ENCODE measurements at places on chromosomes 12 and 14.
A peak's percentile ranks its signal among the peaks of the same experiment; 100 is the strongest.

DNA sequence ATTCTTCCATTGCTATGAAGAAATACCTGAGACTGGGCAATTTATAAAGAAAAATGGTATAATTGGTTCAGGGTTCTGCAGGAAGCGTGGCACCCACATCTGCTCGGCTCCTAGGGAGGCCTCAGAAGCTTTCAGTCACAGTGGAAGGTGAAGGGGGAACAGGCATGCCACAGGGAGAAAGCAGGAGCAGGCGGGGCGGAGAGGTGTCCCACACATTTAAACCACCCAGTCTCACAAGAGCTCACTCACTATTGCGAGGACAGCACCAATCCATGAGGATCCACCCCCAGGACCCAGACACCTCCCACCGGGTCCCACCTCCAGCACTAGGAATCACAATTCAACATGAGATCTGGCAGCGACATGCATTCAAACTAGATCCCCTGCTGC is 56.0 kb upstream of the C14orf180 start:
- DNase-seq, result no peak

- DNase-seq, result no peak
Observed at GRCh38 chr12:107042801-107043200, 50.5 kb downstream of the CRY1 start.

- no peak for DNase-seq
Observed at GRCh38 chr12:13811061-13811460, 170.3 kb downstream of the GRIN2B start.

DNA sequence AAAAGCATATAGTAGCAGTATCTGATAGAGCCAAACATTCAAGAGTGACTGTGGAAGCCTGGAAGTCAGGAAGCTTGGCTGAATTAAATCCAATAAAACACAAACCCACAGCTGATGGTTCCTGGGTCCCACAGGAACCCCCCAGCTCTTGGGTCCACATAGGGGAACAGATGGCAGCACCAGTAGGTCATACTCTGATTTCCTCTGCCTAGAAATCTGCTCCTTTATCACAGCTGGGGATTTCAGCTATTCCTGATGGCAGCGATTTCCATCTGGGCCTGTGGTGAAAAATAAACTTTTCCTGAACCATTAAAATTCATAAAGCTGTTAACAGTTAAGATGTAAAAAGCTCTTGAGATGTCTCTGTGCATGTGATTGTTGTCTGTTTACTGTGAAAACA is 202.0 kb upstream of the FRMD6 start:
- no peak for DNase-seq

- DNase-seq, result peak; percentile 82
Observed at GRCh38 chr12:57001448-57001906, 4.9 kb downstream of the ZBTB39 start.

DNA sequence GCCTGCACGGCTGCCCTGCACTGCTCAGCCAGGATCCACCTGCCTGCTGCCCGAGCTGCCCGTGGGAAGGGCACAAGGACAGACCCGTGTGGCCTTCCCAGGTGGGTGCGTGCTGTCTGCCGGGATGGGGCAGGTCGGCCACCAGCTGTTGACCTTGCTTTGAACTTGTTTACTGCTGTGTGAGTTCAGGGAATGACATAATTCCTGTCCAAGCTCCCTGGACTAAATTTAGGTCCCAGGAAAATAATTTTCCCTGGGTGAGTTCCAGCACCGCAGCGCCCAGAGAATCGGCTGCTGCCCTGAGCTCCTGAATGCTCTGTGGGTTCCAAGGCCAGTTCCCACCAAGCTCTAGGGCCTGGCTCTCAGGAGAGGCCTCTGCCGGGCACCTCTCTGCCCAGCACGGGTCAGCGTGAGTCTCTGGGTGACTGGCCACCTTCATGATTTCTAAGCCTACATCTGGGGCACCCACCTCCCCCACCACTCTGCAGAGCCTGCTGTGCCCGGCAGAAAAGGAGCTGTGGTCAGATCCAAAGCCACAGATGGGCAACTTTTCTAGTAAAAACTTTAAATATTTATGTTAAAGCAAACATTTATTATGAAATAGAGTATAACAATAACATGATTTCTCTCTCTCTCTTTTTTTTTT is 27.2 kb upstream of the MLXIP start:
- DNase-seq, result no peak

- DNase-seq, result no peak
Observed at GRCh38 chr14:54226103-54226502, 170.7 kb upstream of the CDKN3 start.

DNA sequence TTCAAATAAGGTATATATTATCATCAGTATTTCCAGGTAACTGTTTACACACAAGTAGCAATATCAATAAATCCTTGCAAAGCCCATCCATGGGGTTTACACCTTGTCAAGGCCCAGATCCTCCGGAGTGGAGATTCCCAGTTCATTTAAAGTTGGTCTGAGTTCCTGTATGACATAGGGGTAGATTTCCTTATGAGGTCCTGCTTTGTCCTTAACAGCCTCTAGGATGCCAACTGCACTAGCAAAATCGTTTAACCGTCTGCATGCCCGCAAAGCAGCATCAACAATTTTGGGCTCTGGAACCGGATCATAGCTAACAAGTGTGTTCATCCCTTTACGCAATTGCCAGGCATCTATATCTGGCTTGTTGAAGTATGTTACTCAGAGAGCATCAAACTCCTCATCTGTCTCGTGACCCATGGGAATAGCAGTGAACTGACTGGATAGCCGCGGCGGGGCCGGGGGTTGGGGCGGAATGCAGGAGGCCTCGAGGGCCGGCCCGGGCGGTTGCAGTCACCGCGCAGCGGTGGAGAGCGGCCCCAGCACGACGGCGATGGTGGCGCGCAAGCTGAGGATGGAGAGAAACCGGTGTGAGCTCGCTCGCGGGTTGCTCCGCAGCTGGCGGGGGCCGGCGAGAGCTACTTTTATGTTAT is 30.6 kb upstream of the FBXO34 start:
- no peak for DNase-seq

DNA sequence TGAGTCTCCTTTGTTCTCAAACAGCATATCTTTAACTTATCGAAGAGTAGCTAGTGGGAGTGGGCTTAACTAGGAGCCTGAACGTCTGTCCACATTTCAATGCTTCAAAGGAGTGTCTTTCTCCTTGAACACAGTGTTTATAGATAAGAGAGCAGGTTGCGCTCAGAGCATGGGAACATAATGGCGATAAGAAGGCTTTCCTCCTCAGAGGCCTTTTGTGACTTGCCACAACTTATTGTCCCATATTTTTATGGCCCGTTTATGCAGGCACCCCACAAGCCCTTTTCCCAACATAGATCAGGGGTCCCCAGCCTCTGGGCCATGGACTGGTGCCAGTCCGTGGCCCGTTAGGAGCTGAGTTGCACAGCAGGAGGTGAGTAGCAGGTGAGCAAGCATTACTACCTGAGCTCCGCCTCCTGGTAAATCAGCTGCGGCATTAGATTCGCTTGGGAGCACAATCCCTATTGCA is 2.6 kb upstream of the DDX47 start:
- no peak for DNase-seq

GRCh38 chr12:21989819-21990412 is 48.7 kb upstream of the ABCC9 start:
- DNase-seq, result no peak

- DNase-seq, result no peak
Observed at GRCh38 chr12:106831699-106832098, 57.2 kb downstream of the RIC8B start.

DNA sequence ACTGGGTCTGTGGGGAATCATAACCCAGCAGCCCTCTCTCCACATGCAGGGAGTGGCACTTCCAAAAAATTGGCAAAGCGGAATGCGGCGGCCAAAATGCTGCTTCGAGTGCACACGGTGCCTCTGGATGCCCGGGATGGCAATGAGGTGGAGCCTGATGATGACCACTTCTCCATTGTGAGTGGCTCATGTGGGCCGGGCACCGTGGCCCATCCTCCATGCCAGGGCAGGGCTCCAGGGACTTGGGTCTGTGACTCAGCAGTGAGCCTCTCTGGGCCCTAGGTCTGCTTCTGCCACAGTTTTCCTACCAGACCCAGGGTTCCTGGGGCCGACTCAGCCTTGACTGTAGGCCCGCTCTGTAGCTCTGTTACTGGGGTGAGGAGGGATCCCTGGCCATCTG is 2.2 kb downstream of the NPFF start:
- no peak for DNase-seq

DNA sequence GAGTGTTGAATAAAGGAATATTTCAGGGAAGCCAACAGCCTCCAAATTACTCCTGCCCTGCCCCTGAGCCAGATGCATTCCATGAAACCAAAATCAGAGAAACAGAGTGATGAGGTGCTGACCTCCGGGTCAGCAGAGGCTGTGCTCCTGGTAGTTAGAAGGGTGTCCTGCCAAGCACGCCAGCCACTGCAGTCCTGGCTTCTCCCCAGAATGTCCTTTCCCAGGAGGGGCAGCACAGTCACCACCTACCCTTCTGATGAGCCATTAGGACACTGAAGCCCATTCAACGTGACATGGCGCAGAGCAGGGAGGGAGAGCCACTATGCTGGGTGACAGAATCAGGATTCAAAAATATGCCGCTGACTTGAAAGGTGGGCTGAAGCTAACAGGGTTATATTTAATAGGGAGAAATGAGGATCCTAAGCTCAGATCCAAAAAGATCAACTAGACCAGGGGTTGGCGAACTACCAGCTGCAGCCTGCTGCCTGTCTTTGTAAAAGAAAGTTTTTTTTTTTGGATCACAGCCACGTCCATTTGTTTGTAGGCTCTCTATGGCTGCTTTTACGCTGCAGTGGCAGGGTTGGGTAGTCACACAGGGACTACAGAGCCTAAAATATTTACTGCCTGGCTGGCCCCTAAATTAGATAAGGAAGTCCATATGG is 34.5 kb upstream of the PLEK2 start:
- DNase-seq, result no peak

GRCh38 chr12:9343731-9344130 is 135.5 kb upstream of the PZP start:
- DNase-seq, result no peak

GRCh38 chr14:35708062-35708461 is 101.0 kb downstream of the RALGAPA1 start:
- no peak for DNase-seq

GRCh38 chr14:36857842-36858445 is 196.3 kb downstream of the PAX9 start:
- DNase-seq, result no peak

GRCh38 chr12:29287622-29288021 is 93.3 kb downstream of the ERGIC2 start:
- DNase-seq, result no peak

- DNase-seq, result no peak
Observed at GRCh38 chr14:88625671-88626070, 62.8 kb downstream of the ZC3H14 start.

- peak; percentile 67 for DNase-seq
Observed at GRCh38 chr12:1634590-1635191, 5.7 kb downstream of the WNT5B start.

DNA sequence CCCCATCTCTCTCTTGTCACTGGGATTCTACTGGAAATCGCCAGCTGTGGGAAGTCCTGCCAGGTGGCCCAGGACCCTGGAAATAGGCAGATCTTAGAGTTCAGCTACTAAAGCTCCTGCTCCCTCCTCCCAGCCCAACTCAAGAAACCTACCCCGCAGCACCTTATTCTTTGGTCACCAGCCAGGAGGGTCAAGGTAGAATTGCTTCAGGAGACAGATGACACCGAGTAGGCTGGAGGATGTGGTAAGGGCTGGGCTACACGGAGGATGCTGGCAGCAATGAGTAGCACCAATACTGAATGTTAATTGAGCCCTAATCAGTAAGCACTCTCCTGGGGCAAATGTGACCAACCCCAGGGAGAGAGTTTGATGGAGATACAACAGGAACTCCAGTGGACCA is 119.7 kb upstream of the VASH1 start:
- no peak for DNase-seq
